Stimulated activated CD8-positive, alpha-beta memory T cell treated with anti-CD3 and anti-CD28 coated beads, Interleukin-4, amount 100 ng/mL, for 4 hours (primary cell): ENCODE measurements at places on chromosomes 4 and X.

DNA sequence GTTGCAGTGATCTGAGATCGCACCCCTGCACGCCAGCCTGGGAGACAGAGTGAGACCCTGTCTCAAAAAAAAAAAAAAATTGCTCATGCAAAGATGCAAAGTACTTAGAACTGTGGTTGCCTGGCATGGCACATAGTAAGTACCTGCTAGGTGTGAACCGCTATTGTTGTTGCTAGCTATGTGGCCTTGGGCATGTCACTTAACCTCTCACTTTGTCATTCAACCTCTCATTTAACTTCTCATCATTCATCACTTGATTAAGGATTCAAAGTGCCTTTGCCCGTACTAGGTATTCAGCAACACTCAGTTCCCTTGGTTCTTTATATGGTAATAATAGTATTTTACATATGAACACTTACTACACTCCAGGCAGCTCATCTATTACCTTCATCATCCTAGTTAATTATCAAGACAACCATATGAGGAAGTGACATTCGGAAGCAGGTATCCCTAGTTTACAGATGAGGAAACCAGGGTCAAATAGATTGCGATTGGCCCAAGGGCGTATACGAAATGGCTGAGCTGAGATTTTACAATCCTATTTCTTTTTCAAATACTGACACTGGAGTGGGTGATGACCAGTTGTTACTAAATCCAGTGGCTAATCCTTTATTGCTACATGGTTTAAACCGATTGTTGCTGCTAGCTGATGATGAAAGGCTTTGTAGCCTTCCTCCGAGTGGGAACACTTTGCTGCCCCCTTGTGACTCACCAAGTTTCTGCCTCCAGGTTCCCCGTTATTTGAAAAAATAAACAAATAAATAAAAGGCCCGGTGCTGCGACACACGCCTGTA is 28.8 kb upstream of the SOWAHD start:
- DNase-seq, result peak; percentile 24

DNA sequence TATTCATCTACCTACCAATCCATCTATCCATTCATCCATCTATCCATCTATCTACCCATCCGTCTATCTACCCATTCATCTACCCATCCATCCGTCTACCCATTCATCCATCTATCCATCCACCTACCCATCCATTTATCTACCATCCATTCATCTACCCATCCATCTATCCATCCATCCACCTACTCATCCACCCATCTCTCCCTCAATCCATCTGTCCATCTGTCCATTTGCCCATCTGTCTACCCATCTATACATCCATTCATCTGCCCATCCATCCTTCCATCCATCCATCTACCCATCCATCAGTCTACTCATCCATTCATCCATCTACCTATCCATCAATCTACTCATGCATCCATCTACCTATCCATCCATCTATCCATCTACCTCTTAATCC is 126.8 kb upstream of the PSAPL1 start:
- no peak for DNase-seq

DNA sequence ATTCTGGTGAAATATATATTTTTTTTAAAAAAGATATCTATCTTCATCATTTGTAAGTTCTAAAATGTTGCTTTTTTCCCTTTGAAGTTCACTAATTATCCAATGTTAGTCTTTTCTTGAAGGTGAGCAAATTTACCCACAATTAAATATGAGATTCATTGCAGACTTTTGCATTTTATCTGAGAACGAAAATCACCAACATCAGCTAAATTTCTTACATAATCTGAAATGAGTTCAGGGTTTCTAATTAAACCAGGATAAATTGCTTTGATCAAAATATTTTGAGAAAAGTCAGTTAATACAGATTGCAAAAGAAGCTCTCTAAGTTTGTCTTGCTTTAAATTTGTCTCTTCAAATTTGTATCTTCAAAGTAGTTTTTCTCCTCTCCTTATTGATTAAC is 486.4 kb upstream of the FSTL5 start:
- no peak for DNase-seq

- DNase-seq, result no peak
These were observed 223.4 kb downstream of the BCOR start for GRCh38 chrX:39874202-39874816.

GRCh38 chrX:332916-333610 is 14.5 kb upstream of the GTPBP6 start:
- DNase-seq, result no peak

- DNase-seq, result no peak
These were observed 46.7 kb downstream of the MAGEB17 start for GRCh38 chrX:16213961-16214360.

DNA sequence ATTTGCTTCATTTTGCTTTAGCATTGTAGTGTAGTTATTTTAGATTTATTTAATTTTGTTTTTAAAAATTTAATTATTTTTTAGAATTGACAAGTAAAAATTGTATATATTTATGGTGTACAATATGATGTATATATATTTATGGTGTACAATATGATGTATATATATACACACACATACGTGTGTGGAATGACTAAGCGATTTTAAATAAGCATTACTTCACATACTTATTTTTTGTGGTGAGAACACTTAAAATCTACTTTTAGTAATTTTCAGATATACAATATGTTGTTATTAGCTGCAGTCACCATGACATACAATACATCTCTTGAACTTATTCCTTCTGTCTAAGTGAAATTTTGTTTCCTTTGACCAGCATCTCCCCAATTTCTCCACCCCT is 172.9 kb downstream of the SPRY1 start:
- DNase-seq, result no peak

DNA sequence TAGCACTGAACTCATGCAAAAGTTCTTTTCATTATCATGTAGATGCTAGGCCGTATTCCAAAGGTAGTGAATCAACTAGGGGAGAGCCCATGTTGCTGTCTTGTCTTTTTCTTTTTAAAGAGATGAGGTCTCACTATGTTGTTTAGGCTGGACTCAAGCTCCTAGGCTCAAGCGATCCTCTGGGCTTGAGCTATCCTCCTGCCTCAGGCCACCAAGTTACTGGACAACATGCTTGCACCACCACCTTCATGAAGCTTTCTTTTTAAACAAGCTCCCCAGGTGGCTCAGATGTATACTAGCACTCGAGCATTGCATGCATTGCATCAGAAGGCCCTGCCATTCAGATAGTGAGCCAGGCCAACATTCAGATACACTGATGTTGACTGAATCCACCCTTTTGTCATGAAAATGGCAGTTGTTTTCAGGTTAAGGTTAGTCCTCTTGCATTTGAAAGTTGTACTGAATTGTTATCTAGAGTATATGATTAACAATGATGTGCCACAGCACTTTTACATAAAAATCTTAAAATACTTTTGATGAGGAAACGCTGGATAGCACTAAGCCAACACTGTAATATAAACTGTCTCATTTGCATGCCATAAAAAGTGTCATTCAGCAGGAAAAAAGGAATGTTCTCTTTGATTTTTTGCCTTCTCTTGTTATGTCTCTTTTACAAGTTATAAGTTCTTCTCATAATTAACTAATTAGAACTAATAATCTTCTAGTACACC is 76.7 kb downstream of the FNIP2 start:
- DNase-seq, result no peak

GRCh38 chr4:19958848-19959247 is 292.9 kb upstream of the SLIT2 start:
- DNase-seq, result no peak

GRCh38 chr4:133320576-133321170 is 171.6 kb downstream of the PCDH10 start:
- no peak for DNase-seq

GRCh38 chr4:16450724-16451123 is 224.5 kb upstream of the TAPT1 start:
- no peak for DNase-seq

DNA sequence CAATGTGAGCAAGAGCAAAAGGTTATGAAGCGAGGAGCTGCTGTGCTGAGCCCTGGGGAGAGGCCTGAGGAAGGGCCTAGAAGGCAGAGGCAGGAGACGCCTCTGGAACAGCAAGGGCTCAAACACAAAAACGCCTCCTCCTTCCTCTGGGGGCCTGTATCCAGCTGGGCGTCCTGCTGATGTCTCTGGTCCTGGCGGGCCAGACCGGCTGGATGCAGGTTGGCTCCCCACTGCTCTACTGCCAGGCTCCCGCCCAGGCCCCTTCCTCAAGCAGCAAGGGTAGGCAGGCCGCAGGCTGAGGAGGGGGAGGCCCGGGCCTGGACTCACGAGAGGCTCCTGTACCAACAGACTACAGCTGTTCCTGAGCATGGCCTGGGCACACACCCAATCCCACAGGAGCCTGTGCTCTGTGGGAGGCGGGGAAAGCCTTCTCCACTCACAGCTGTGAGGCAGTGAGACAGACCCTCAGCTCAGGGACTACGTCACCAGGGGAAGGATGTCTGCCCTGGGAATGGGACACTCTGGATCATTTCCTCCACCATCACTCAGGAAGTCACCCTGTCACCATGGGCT is 2.3 kb downstream of the HAUS7 start:
- DNase-seq, result no peak
